Kidney epithelial cell (primary cell): ENCODE measurements at places on chromosomes 16 and 17. TPM values are rescaled to one million over a fixed set of nuclear protein-coding genes. Genes with fewer than 3 reads are reported as not detected.

- DNase-seq: peak; percentile 83
Measured at GRCh38 chr17:5508810-5509209, 22.4 kb downstream of the MIS12 start.

- no peak for DNase-seq
Measured at GRCh38 chr17:57586196-57586740, 158.8 kb downstream of the CCDC182 start.

- DNase-seq: no peak
Measured at GRCh38 chr16:27678955-27679354, 129.0 kb downstream of the KATNIP start.

- DNase-seq: no peak
Measured at GRCh38 chr16:46907061-46907774, 23.1 kb downstream of the GPT2 start.

Gene ADAD2
- total RNA-seq: not detected in 2 replicates
